ENCODE measurements at places on chromosomes 6 and 20.

GRCh38 chr6:142943711-142944123 lies 1.3 kb downstream of the HIVEP2 start:
- no peaks in the 10 kb centered on the region for H3K36me3 ChIP-seq
- H3K27ac ChIP-seq = no peak overlapping the region
- H3K4me3 ChIP-seq = peak overlapping the region; percentile 100
- no peaks in the 10 kb centered on the region for H3K4me1 ChIP-seq
- DNase-seq = no peak
- no peaks in the 10 kb centered on the region for H3K27me3 ChIP-seq

- peak; percentile 87 for DNase-seq
- H3K27me3 ChIP-seq = no peaks in the 10 kb centered on the region
- H3K4me3 ChIP-seq = peak overlapping the region; percentile 99
- peaks cover 6% of the 10 kb centered on the region for H3K36me3 ChIP-seq
Observed at GRCh38 chr6:42452171-42453030, 675 bp upstream of the TRERF1 start.

GRCh38 chr6:165808021-165808420 lies 145.0 kb upstream of the PDE10A start:
- no peaks in the 10 kb centered on the region for H3K4me1 ChIP-seq
- no peak overlapping the region for H3K4me3 ChIP-seq
- peaks cover 6% of the 10 kb centered on the region for H3K36me3 ChIP-seq
- H3K27ac ChIP-seq = no peak overlapping the region
- H3K27me3 ChIP-seq = peaks cover 7% of the 10 kb centered on the region
- no peak for DNase-seq

- H3K4me3 ChIP-seq = no peak overlapping the region
- H3K4me1 ChIP-seq = no peaks in the 10 kb centered on the region
- H3K27me3 ChIP-seq = no peaks in the 10 kb centered on the region
- DNase-seq = no peak
- H3K27ac ChIP-seq = no peak overlapping the region
Observed at GRCh38 chr6:48311301-48311700, 200.3 kb upstream of the PTCHD4 start.

Measured in H9 (cell line).